ENCODE measurements at places on chromosomes 5 and 9.

DNA sequence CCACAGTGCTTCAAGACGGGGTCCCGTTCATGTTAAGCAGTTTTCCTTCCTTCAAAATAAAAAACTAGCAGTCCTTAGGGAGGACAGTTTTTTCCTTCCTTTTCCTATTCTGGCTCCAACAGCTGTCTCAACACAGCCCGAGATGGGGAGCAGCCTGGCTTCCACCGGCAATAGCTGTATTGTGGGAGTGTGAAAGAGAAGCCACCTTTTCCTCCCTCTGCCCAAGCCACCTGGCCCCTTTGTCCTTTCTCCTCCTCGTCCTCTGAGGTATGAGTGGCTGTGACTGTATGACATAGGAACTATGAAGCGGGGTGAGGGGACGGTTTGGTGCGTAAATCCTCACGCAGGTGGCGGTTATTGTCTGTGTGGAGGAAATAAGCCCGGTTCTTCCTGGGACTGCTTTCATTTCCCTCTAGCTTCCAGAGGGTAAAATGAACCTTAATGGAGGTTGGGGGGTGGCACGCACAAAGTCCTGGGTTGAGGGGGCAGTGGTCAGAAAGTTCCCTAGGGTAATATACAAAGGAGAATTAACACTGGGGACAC is 292.0 kb upstream of the DMRT1 start:
- no peak for DNase-seq

DNA sequence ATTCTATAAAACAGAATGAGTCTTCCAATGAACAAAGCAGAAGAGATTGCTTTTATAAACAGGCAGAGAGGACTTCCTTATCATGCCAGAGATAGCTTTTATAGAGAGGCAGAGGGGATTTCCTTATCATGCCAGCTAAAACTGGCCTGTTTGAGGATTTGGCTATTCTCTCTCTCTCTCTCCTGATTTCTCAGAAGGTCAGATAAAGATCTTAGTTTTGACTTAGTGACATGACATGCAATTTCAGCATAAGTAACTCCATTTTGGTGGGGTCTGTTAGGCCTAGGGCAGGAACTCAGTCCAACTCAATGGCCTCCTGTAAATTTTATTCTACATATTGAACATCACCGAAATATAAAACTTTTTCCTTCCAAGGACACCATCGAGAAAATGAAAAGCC is 31.5 kb upstream of the DENND4C start:
- no peak for DNase-seq

DNA sequence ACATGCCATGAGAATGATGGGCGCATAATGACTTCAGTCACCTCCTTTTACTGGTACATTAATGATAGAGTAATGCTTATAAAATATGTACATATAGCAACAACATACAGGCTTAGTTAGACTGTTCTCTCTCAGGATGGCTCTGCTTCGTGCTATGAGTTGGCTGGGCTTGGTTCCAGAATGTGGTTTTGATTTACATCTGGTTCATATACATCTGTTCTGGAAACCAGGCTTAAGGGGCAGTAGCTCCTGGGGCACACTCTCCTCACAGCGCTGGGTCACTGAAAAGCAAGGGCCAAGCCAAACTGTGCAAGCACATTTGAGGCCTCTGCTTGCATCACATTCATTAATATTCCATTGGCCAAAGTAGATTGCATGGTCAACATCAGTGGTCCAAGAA is 44.9 kb downstream of the PCSK1 start:
- DNase-seq = no peak

DNA sequence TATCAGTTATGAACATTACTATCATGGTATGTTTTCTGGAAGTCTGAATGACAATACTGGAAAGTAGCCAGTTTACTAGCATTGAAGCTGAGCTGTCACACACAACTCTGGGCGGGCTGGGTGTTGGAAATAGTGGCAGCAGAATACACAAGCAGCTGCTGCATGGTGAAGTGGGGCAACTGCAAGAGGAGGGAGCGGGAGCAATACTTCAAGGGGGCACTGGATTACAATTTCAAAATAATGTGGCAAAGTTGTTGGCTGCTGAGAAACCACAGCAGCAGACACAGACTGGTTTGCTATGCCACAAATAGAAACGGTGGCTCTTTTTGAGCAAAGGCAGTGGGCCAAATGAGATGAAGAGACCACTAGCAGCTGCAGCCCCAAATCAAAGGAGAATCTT is 350.2 kb downstream of the KIAA0825 start:
- DNase-seq = no peak

- no peak for DNase-seq
Observed at GRCh38 chr9:99034149-99034548, 70.8 kb upstream of the TGFBR1 start.

DNA sequence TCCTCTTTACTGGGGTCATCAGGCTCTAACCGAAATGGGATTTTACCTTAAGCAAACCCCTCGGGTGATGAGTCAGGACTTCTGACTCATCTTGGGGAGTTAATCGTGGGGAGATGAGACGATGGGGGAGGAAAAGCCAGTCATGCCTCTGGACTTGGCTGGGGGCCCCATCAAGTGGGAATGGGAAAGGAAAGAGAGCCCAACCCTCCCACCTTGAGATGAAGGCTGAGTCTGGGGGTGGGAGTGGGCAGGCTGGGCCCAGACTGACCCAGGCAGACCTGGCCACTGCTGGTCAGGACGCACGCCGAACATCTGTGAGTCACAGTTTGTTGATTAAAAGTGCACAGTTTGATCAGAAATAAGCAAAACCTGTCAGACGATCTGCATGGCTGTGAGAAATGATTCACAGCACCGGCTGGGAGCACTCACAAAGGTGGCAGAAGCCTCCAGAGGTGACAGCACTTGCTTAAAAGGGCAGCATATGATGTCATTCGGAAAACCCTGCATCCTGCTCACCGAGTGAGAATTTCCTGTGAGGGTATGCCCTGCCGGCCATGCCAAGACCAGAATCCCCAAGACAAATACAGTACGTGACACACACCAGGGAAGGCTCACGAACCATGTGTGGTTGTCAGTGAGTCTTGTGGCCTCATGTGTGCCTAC is 50.0 kb upstream of the SLC25A51 start:
- DNase-seq = no peak

DNA sequence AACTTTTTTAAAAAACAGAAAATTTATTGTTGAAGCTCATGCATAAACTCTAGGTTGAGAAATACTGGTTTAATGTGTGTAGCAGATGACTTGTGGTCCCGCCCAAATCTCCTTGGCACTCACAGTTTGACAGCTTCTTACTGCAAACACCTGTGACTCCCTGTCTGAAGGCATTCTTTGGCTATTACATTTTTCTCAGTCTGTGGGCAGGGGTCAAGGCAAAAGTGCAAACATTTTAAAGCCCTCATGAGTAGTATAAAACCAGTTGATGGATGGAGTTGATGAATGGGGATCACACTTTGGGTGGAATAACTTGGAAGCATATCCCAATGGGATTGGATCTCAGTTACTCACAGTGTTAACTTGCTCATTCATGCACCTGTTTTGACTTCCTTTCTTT is 1007.0 kb upstream of the NUDT12 start:
- DNase-seq = no peak

GRCh38 chr9:14993901-14994554 is 83.8 kb upstream of the FREM1 start:
- no peak for DNase-seq

DNA sequence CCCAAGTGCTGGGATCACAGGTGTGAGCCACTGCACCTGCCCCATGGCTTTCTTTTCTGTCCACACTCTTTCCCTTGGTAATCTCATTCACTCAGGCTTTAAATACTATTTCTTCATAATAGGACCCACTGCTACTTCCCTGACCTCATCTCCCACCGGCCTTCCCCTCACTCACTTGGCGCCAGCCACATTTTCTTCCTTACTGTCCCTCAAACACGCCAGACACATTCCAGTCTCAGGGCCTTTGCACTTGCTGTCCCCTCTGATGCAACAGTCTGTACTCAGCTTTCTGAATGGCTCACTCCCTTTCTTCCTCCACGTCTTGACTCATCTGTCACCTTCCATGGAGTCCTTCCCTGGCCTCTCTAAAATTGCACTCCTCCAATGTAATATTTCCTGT is 111.1 kb upstream of the MVB12B start:
- DNase-seq = no peak

DNA sequence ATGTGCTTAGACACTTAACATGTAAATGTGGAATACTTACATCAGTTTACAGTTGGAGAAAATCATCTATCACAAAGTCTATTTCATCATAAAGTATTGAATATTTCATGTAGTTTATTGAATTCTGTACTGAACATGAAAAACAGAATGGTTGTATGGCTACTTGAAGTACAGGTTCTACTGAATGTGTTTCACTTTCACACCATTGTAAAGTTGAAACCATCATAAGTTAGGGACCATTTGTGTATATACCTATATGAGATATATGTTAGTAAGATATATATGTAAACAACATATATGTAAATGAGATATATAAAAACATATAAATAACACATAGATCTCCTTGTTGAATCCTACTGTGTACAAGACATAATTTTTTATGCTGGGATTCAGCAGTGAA is 63.0 kb upstream of the TAF11L2 start:
- no peak for DNase-seq

DNA sequence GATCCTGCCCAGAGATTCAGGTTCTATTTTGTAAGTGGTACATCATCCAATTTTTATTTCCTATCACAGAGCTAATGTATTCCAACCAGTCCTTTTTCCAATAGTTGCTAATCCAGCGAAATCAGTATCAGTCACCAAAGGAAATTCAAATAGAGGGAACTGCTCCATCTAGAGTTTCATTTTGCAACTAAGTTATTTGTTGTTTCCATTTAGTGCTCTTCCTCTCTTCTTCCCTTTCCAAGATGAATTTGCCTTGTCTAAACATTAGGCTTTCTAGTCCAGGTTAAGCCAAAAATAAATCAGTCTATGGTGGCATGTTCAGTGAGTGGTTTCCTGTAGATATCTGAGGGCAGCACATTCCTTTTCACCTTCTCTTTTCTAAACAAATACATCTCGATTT is 79.8 kb upstream of the SPATA31D4 start:
- no peak for DNase-seq

- no peak for DNase-seq
Observed at GRCh38 chr5:141877356-141878185, 639 bp downstream of the PCDH1 start.

Data from occipital lobe (tissue), 3 donors.